ENCODE measurements at places on chromosomes 12 and 14.

GRCh38 chr14:71524320-71524982 is 407.8 kb upstream of the RGS6 start:
- no peak for ATAC-seq

GRCh38 chr14:99809859-99810558 is 16.8 kb downstream of the EML1 start:
- no peak for ATAC-seq

- ATAC-seq: no peak
Measured at GRCh38 chr12:110940933-110941332, 20.6 kb upstream of the MYL2 start.

- ATAC-seq: 0 out of 3 replicates have a peak, but pooled peaks have one; percentile 43
Measured at GRCh38 chr14:88729159-88729558, 63.6 kb downstream of the EML5 start.

Measured in SK-N-SH treated with all-trans-retinoic acid at 6 μM for 48 hours (cell line).